ENCODE measurements at places on chromosomes 6 and 20.

GRCh38 chr6:63496361-63496804 is 75.9 kb upstream of the LOC128125822 start:
- DNase-seq = no peak

GRCh38 chr6:6612308-6612707 is 23.8 kb downstream of the LY86 start:
- DNase-seq = no peak

DNA sequence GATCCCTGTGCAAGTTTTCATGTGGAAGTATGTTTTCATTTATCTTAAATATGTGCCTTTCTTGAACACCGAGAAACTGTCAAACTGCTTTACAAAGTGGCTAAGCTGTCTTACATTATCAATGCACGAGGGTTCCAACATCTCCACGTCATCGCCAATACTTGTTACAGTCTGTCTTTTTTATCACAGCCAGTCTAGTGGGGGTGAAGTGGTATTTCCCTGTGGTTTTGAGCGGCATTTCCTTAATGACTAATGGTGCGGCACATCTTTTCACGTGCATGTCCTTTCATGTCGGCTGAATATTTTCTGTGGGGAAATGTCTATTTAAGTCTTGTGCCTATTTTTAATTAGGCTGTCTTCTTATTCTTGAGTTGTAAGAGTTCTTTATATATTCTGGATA is 280.4 kb downstream of the FOXC1 start:
- DNase-seq = no peak

GRCh38 chr6:74152096-74152675 is 456.2 kb downstream of the CD109 start:
- DNase-seq = no peak
